CD4-positive, alpha-beta T cell (primary cell): ENCODE measurements at places on chromosomes 3 and 15.

DNA sequence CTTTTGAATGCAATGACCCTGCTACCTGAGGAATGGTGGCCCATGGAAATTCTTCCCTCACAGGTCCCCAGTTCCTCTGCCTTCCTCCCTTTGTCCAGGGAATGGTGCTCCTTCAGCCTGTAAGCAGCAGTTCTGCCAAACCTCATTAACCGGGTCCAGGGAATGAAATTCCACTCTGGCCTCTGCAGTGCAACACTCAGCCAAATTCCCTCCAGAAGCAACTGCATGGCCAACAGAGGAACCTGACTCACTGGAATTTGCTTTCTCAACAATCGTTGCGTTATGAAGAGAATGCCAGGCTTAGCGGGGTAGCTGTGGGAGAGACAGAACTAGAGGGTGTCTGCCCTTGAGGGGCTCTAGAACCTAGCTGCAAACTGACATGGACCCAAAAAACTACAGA is 449.4 kb upstream of the PROK2 start:
- no peak for DNase-seq

DNA sequence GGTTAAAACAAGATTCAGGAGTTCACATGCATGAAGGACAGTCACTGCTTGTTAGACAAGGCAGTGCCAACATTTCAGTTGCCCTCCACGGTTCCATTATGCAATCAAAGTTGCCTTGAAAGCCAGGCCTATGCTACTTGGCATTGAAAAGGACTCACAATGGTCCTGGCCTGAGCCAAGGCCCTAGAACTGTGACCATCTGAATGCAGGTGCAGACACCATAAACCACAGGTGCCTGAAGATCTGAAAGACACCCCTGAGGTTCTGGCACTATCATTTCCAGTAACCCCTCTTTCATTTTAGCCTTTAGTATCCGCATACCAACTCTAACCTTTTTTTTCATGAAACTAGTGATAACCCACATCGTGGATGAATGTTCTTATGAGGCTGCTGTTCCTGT is 2.8 kb downstream of the GABRA5 start:
- DNase-seq = no peak

DNA sequence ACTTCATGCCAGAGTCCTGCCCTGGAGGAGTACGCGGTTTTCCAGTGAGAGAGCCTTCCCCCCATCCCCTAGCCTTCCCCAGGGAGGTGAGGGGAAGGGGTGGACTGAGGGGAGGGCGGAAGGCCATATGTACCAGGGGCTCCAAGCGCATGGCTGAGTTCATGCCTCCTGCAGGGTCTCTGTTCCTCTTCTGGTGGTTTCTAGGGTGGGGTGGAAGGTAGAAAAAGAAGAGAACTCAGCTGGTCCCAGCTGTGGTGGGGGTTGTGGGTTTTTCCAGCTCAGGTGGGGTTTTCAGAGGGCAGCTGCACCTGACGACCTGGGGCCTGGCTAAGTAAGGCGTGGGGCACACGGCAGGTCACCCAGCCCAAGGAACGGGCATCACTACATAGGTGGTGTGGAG is 10.7 kb upstream of the IQSEC1 start:
- DNase-seq = no peak

- DNase-seq = no peak
These were observed 269.0 kb upstream of the ADAMTS9 start for GRCh38 chr3:64956711-64957325.

DNA sequence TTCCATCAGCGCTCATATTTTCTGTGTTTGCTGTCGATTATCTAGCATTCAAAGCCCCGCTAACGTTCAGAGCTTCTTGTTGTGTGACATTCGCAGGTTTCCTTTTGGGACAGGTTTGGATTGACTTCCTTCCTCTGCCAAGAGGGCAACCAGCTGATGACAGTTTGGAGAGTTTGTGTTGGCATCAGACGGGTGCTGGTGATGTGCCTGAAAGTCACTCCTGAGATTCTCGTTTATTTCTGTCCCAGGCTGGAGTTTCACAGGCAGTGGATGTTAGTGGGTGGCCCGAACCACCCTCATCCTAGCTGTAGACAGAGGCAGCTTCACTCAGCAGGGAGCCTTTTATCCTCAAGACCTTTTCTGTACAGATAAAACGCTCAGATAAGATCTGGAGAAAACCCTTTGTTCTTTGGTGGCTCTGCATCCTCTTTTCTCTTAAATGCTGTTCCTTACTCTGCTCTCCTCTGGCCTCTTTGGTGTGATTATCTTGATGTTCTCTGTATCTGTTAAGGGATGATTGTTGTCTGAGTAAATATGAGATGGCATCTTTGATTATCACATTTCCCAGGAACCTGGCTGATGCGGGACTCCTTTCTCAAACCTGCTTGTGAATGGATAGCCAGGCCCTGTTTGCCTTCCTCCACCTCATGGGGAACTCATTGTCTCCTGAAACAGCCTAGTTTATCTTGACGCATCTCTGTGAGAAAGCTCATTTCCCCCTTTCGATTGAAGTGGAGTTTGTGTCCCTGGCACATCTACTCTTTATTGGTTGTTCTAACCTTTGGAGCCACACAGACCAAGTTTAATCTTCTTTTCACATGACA is 35.9 kb downstream of the CGNL1 start:
- DNase-seq = no peak

DNA sequence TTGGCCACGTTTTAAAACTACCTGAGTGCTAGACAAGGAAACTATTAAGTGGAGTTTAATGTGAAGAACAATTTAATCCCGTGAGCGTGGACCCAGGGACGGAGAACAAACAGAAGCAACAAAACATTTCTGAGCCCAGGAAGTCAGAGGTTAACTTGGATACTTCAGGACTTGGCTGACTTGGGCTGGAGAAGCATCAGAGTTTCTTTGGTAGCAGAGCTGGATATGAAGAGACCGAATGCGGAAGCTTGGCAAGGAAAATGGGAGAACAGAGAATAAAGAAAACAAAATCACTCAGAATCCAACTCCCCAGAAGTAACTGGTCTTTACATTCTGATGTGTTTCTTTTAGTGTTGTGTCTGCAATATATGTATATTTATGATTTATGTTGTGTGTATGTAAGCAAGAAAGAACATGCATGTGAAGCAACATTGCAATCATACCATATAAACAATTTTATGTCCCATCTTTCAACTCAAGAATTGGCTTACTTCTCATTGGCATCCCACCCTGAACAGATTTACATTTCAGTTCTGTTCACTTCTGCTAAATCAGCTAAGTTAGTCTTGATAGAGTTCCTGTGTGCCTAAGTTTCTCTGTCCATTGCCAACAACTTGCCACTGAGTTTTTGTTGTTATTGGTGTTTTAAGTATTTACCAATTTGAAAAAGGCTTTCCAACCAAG is 17.2 kb upstream of the PLOD2 start:
- no peak for DNase-seq

- DNase-seq = no peak
These were observed 287.6 kb upstream of the TBL1XR1 start for GRCh38 chr3:177484926-177485325.

DNA sequence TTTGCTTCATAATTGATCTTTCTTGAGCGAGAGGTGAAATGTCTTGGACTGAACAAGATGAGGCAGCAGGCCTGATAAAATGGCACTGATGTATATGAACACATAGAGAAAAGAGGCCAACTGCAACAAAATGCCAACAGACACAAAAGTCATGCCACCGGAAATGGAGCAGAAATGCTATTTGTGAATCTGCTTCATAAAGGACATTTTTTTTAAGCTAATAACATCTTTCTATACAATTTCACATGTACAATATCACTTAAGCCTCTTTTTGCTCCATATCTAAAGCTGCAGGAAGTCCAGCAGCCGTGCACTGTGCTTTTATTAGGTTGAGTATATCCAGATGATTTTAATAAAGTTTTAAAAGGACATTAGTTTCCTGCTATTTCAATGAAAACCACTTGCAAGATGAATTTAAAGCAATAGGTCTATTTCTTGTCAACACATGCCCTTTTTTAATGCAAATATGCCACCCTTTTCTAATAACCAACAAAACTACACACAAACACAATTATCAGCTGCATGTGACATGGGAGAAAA is 169.2 kb upstream of the ADAMTS9 start:
- DNase-seq = no peak

DNA sequence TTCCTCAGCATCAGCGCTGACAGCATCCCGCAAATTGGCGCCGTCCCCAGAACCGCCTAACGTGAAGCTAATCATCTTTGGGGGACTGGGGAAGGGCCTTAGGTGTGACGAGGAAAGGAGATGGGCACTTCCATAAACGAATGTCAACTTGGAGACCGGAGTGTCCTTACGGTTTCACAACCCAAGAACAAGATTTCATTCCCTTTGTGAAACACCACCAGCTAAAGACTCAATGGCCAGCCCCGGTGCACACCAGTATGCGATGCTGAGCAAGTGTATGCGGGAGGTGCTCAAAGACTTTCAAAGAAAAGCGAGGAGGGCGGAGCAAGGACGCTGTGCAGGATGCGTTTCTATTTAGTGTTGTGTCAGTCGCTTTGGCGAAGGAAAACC is 759 bp upstream of the TTBK2 start:
- peak; percentile 43 for DNase-seq

DNA sequence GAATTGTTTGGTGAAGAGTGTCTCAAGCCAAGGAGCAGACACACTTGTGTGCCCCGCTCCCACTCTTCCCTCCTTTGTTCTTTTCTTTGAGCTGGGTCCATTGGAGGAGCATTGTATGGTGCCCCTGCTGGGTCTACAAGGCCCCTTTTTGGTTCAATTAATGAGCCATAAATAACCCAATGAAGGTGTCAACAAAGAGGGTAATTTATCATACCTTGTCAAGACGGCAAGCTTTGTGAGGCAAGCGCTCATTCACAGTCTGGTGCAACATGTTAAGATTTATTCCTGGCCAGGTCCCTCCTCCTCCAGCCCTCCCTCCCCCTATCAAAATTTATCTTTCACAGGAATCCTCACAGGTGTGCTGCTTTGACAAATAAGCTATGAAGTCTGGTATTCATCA is 300.1 kb downstream of the RORA start:
- no peak for DNase-seq

- DNase-seq = no peak
These were observed 52.1 kb downstream of the LRTM1 start for GRCh38 chr3:54875596-54876268.

DNA sequence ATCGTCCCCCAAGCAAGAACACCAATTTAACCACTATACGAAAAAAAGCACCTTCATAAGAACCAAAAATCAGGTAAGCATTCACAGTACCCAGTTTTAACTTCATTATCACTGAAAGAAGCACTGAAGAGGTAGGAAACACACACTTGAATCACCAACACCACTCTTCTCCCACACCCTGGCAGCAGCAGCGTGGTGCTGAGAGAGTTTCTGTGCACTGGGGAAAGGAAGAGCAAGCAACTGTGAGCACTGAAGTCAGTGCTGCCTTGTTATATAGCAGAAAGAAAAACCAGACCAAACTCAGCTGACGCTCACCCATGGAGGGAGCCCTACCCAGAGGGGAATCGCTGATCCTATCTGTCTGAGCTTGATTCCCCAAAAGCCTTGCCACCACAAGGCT is 98.2 kb downstream of the DMXL2 start:
- no peak for DNase-seq

DNA sequence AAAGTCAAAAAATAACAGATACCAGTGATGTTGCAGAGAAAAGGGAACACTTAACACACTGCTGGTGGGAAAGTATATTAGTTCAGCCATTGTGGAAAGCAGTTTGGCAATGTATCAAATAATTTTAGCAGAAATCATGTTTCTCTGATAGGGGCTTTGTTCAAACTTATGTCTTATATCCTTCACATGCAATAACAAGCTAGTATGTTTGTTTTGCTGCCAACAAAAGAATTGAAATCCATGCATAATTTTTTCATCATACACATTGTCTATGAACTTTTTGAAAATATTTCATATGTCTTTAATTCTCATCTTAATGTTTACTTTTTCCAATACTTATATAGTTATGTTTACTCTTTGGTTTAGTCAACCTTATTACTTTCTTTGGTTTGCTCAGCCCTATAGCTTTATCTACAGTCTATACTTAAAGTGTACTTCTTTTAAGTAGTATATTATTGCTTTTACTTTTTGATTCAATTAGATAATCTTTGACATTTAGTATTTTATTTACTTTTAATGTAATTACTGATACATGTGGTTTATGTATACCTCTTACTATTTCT is 639.6 kb upstream of the CBLB start:
- no peak for DNase-seq

- DNase-seq = no peak
These were observed 98.2 kb downstream of the TJP1 start for GRCh38 chr15:29724026-29724425.

DNA sequence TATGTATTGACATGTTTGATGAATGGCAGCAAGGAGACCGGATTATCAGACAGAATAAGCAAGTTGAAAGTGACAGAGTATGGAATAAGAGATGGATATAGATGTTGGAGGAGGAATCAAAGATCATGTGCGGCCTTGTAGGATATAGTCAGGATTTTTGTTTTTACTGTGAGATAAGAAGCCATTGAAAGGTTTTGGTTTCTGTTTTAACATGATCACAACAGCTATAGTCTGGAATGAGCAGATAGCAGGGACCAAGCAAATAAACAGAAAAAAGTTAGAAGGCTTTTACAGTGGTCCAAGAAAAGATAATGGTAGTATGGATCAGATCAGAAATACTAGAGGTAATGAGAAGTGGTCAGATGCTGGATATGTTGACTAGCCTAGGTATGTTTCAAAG is 52.6 kb downstream of the SLC12A6 start:
- DNase-seq = no peak

GRCh38 chr3:169072494-169072893 is 591.0 kb downstream of the MECOM start:
- DNase-seq = no peak

DNA sequence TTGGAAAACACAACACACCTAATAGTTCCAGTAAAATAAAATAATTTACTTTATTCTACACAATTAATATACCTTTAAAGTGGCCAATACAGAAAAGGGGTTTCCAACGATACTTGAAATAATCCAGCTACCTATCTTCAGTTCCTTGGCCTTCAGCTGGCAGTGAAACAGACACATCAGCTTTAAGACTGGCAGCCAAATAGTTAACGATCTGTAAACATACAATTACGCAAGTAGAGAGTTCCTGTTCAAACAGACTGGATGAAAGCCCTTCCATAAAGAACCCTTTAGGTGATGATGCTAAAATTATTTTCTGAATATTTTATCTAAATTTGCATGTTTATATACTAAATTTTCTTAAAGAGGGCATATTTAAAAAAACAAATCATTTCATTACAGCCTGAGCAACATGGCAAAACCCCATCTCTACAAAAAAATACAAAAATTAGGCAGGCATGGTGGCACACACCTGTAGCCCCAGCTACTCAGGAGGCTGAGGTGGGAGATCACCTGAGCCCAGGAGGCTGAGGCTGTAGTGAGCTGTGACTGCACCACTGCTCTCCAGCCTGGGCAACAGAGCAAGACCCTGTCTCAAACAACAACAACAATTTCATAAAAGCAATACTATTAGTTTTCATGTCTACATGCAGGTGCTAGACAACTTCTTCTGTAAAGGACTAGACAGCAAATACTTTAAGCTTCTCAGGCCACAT is 12.9 kb downstream of the DYNC1LI1 start:
- DNase-seq = no peak
